Activated CD4-positive, alpha-beta T cell treated with anti-CD3 and anti-CD28 coated beads, Interleukin-2, amount 10 ng/mL, durations not matched to agents 7 days and 5 days (primary cell): ENCODE measurements at places on chromosomes 7 and 10. TPM values are rescaled to one million over a fixed set of nuclear protein-coding genes. Genes with fewer than 3 reads are reported as not detected.

DNA sequence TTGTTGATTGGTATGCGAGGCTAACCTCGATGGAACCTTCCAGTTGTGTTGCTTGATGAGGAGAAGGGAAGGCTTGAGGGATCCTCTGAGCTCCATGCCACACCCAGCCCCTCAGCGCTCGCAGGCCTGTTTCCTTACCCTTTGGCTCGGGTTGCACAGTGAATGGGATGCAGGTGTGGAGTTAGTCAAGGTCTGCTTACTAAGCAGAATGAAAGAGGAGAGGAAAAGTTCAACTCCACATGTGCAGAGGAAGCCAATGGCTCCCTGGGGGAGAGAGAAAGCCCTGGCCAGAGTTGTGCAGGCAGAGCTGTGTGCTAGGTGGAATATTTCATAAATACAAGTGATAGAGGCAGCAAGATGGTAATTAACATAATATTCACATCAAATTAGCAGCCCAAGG, 85.5 kb downstream of the JCAD start:
- no peak overlapping the region for H3K27ac ChIP-seq
- no peaks in the 10 kb centered on the region for H3K4me1 ChIP-seq
- H3K4me3 ChIP-seq = no peak overlapping the region

NAT16 gene
- total RNA-seq = not detected

DNA sequence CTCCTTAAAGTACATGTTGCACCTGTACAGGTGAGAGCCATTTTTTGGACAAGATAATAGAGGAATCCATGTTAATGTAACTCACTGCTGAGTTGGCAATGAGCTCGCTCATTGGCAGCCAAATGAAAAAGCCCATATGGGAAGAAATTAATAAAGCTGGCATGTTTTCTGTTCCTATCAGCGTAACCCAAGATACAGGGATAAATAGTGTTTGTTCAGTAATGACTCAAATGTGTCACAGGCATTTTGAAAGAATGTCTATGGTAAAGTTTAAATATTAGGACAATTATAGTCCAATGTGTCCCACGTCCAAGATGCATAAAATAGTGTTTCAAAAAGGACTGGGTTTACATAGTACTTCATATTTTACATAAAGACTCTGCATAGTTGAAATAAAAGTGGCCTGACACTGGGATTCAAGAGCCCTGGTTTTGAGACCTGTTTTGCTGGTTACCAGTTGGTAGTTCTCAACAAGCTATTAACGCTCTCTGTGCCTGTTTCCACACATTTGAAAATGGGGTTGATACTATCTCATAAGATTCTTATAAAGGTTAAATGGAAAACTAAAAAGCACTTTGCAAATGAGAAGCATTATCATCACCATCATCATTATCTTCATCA, 49.1 kb downstream of the MTURN start:
- H3K27ac ChIP-seq = no peak overlapping the region
- DNase-seq = no peak
- H3K27me3 ChIP-seq = no peaks in the 10 kb centered on the region
- H3K4me3 ChIP-seq = no peak overlapping the region
- no peaks in the 10 kb centered on the region for H3K36me3 ChIP-seq
- H3K4me1 ChIP-seq = peaks cover 5% of the 10 kb centered on the region

DNA sequence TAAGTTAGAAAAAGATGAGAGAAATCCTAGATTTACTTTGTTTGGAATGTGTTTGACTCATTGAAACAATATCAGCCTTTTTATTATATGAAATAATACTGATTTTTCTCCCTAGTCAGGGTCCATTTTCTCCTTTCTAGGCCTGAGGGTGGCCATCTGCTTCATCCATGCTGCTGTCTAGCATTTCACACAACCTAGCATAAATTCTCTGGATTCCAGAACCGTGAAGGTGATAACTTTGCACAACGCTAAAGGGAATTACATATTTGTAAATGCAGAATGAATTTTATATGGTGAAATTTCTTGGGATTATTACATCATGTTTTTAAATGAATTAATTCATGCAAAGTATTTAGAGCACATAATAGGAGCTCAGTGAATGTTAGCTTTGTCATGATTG, 505.1 kb downstream of the INHBA start:
- H3K4me1 ChIP-seq = no peaks in the 10 kb centered on the region
- no peak overlapping the region for H3K27ac ChIP-seq
- H3K36me3 ChIP-seq = no peaks in the 10 kb centered on the region
- no peaks in the 10 kb centered on the region for H3K27me3 ChIP-seq

DNA sequence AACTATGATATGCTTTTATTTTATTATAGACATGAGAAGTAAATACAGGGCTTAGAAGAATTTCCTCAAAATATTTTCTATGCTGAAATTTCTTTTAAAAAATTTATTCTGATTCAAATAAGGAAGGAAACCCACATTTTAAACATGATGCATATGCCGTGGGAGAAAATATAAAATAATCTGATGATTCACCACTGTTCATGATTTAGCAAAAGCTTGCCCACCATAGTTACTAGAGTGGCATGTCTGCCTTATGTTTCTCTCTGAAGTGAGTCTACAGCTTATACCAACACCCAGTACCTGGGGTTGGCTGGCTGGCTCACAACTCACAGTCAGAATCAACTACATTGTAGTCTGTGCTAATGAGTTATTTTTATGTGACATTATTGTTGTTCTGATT, 102.0 kb downstream of the GNAI1 start:
- no peaks in the 10 kb centered on the region for H3K4me1 ChIP-seq
- H3K27me3 ChIP-seq = no peaks in the 10 kb centered on the region
- H3K36me3 ChIP-seq = no peaks in the 10 kb centered on the region
- DNase-seq = no peak

DNA sequence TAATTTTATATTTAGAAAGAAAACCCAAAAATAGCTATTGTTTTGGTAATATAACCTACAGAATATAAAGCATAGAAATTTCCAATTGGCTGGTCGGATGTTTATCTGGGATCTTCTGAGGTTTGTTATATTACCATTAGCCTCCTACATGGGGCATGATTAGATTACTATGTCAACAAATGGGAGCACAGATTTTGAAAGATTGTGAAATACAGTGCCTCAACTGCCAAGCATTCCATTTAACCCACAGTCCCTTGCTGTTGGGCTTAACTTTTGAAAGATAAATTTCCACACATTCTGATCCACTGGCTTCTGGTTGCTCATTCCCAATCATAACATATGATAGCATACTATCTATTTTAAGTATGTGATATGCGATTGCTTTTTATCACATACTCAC, 455.4 kb upstream of the C7orf33 start:
- H3K27ac ChIP-seq = no peak overlapping the region
- no peak for DNase-seq
- H3K4me1 ChIP-seq = no peaks in the 10 kb centered on the region
- H3K36me3 ChIP-seq = no peaks in the 10 kb centered on the region
- no peak overlapping the region for H3K4me3 ChIP-seq
- H3K27me3 ChIP-seq = no peaks in the 10 kb centered on the region

DNA sequence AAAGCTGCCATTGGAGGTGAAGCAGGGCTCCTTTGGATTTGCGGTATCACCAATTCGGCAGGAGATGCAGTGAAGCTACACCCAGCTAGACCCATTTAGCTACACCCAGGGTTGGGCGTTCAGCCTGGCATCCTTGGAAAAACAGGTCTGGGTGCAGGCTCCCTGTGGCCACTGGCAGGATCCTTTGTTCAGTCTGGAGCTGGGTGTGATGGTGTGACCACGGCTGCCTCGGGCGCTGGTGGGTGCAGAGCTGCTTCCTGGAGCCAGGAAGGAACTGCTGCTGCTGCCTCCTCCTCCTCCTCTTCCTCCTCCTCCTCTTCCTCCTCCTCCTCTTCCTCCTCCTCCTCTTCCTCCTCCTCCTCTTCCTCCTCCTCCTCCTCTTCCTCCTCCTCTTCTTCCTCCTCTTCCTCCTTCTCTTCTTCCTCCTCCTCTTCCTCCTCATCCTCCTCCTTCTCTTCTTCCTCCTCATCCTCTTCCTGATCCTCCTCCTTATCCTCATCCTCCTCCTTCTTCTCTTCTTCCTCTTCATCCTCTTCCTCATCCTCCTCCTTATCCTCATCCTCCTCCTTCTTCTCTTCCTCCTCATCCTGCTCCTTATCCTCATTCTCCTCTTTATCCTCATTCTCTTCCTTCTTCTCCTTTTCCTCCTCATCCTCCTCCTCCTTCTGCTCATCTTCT, 84.0 kb downstream of the GRK5 start:
- H3K36me3 ChIP-seq = peaks cover 14% of the 10 kb centered on the region
- no peak overlapping the region for H3K27ac ChIP-seq
- no peak overlapping the region for H3K4me3 ChIP-seq
- H3K4me1 ChIP-seq = peaks cover 70% of the 10 kb centered on the region
- H3K27me3 ChIP-seq = no peaks in the 10 kb centered on the region

GRCh38 chr10:78298835-78299234, 265.2 kb downstream of the RPS24 start:
- no peak overlapping the region for H3K4me3 ChIP-seq
- H3K4me1 ChIP-seq = peaks cover 23% of the 10 kb centered on the region
- H3K27ac ChIP-seq = no peak overlapping the region
- no peak for DNase-seq
